ENCODE measurements at places on chromosomes 5 and 9.
A peak's percentile ranks its signal among the peaks of the same experiment; 100 is the strongest.

DNA sequence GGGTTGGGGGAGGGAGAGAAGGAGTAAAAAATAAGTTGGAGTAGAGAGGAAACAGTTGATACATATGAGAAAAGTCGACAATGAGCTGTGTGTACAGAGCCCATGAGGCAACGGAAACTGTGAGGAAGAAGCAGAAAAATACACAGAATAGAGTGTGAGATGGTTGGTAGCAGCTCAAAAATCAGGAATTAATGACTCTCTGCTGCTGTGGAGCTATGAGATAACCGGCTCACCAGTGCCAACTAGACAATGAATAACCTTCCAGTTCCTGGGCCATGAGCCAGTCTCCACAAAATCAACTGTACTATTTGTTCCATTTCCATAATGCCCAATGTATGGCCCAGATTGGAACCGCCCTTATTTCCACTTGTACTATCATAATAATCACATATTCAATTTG is 53.1 kb upstream of the NREP start:
- DNase-seq = no peak

GRCh38 chr5:113435575-113435974 is 786 bp upstream of the TSSK1B start:
- DNase-seq = no peak

- DNase-seq = no peak
Observed at GRCh38 chr5:135980620-135981019, 25.8 kb upstream of the LECT2 start.

GRCh38 chr5:98543490-98543889 is 230.0 kb upstream of the RGMB start:
- no peak for DNase-seq

DNA sequence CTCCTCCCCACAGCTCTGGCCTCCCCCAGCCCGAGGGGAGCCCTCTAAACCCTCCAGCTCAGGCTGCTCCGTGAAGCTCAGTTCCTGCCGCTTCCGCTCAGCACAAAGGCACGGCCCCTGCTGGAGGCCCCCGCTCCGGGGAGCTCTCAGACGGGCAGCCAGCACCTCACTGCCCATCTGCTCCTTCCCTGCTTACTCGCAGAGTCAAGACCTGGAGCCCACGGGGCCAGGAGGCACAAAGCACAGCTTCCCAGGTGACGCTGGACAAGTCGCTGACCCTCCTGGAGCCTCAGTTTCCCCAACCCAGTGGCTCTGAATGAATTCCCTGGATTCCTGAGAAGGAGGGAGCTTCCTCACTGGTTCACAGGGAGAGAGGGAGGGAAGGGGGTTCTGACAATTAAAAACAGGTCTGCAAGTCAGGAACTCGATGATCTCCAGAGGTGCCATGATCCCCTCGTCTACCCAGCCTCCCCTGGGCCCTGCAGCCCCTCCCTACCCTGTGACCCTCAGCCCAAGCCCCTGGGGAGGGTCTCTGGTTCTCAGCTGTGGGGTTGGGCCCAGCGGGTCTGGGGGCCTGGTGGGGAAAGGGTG is 36.2 kb downstream of the VAV2 start:
- DNase-seq = no peak

DNA sequence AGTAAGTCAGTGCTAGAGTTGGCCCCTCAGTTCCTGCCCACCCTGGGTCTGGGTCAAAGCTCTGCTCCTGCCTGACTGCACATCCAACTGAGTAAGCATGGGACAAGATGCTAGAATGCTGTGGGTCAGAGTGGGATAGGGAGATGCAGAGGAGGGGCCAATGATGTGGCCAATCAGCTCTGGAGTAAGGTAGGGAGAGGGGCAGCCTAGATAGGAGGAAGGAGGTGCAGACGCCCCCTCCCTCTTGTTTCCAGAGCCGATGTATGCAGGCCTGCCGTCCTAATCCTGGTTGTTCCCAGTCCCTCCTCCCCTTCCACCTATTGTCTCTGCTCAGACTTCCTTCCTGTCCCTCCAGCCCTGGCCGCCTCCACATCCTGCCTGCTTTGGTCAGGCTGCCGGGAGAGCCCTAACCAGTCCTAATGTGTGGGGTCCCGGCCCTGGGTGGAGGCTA is 1.3 kb downstream of the ARAP3 start:
- DNase-seq = no peak

- no peak for DNase-seq
Observed at GRCh38 chr9:94602666-94603065, 9.0 kb upstream of the FBP2 start.

GRCh38 chr9:7293091-7293490 is 506.5 kb downstream of the DMAC1 start:
- no peak for DNase-seq

GRCh38 chr5:140339636-140340035 is 6.8 kb downstream of the HBEGF start:
- DNase-seq = no peak

- DNase-seq = no peak
Observed at GRCh38 chr5:132468656-132469379, 21.8 kb downstream of the IRF1 start.

DNA sequence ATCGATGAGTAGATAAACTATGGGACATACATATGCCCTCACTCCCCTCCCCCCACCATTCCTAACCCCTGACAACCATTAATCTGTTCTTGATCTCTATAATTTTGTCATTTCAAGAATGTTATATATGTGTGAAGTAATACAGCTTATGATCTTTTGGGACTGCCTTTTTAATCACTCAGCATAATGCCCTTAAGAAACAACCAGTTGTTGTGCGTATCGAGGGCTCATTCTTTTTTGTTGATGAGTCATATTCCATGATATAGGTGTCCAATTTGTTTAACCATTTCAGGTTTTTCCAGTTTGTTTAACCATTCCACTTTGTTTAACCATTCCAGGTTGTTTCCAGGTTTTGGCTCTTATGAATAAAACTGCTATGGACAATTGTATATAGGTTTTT is 75.6 kb downstream of the ARHGEF28 start:
- DNase-seq = no peak

GRCh38 chr5:154923441-154924430 is 14.3 kb downstream of the GEMIN5 start:
- no peak for DNase-seq

DNA sequence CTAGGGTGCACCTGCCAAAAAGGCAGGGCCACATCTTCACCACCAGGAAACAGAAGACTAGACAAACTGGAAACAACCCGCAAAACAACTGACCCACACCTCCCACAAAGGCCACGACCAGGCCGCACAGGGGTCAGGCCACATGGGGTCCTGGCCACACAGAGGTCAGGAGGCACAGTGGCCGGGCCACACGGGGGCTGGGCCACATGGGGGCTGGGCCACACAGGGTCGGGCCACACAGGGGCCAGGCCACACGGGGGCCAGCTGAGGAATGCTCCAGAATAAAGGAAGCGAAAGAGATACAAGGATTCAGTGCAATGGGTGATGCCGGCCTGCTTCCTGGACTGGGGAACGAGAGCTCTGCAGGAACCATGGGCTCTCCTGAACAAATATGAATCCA is 91.6 kb downstream of the OLFM1 start:
- no peak for DNase-seq

DNA sequence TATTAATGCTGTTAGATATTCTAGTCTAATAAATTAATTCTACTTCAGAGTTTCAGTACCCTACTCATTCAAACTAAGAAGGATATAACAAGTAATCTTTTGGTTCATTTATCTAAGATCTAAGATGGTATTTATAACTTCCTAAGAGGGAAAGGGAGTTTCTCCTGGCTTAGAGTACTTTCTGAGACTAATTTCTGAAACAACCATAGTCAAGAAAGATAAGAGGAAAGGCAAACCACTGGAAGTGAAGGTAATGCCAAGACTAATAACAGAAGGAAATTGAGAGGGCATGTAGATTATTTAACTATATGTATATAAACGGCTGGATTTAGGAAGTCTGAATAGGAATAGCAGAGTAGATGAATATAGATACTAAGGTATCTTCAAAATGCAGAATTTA is 112.4 kb upstream of the ACOT12 start:
- DNase-seq = no peak

GRCh38 chr5:159053216-159053615 is 46.5 kb downstream of the EBF1 start:
- no peak for DNase-seq

DNA sequence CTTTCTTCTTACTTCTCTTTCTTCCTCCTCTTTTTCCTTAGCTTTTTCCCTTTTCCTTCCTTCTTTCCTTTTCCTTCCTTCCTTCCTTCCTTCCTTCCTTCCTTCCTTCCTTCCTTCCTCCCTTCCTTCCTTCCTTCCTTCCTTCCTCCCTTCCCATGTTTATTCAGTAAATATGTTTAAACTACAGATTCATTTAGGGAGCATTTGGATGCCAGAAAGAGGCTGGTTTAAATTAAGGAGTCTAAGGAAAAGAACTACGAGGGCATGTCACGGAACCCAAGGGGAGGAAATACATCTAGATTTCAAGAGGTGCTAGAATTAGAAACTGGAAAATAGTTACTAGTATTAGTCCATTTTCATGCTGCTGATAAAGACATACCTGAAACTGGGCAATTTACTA is 320.0 kb upstream of the ARRDC3 start:
- DNase-seq = no peak

- peak; percentile 5 for DNase-seq
Observed at GRCh38 chr5:58871648-58872242, 288.9 kb downstream of the RAB3C start.

- no peak for DNase-seq
Observed at GRCh38 chr5:51095486-51095885, 287.8 kb upstream of the ISL1 start.

DNA sequence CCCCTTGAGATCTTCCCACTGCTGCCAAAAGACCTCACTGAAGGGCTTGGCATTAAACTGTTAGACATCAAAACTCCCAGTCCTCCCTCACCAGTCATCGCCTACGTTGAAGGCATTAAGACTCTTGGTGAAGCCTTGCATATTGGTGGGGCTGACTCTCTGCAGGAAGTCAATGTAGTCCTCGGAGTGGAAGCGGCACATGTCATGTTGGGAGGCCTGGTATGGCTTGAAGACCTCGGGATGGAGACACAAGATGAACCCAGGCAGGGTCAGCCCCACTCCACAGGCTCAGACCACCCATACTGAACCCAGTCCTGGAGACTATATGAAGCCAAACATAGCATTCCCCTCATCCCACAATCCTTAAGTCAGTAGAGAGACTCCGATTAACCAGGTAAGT is 1.9 kb downstream of the HDAC3 start:
- no peak for DNase-seq

GRCh38 chr9:82423700-82424099 is 435.1 kb downstream of the SPATA31D1 start:
- no peak for DNase-seq

GRCh38 chr5:69242215-69242927 is 7.7 kb downstream of the CDK7 start:
- no peak for DNase-seq

- no peak for DNase-seq
Observed at GRCh38 chr9:6931913-6932312, 174.1 kb downstream of the KDM4C start.

DNA sequence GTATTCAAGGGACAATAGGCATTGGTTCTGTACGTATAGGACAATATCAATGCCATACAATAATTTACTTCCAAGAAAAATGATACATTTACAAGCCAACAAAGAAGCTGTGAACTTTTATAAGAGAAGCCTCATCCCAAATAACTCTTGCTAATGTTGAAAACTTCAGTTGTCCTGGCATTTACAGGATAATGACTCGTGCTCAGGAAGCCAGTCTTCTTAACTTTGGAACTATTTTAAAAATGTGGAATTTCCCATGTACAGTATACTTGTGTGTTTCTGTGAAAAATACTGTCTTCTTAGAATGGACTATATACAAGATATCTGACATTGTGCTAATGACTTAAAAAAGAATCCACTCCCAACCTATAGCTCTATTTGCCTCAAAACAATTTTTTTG is 1479.3 kb upstream of the CDH9 start:
- DNase-seq = no peak

DNA sequence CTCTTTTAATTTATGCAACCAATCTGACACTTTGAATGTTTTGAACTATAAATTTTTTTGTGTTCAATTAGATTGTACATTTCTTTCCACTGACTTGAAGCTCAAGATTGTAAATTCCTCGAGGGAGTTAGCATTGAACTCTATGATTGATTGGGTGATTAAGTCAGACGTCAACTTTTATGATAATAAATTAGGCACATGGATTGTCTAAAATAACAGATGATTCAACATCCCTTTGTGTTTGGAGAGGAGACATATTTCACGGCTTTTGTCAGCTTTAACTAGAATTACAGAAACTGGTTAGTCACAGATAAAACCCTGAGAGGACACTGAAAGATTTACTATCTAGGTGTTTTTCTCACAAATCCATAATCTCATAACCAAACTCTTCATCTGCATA is 32.7 kb upstream of the TXNDC8 start:
- DNase-seq = no peak

DNA sequence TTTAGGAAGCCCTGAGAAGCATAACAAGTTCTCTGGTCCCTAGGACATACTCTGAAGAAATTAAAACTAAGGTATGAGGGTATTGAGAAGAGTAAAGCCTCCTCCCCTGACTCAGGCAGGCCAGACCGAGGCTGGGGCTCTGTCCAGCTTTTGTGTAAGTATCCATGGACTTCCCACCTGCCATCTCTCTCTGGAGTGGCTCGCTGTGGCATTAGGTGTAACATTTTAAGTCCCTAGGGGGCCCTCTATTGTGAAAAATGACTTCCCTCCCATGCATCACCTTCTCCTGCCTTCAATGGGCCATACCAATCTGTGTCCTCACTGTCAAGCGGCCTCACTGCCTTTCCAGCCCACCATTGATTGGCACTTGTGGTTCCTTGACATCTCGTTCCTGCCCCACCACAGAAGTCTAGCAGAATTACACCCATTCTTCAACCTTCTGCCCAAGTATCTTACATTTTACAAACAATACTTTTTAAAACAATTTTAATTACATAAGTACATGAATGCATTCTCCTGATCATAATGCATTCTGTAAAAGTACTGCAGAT is 205.5 kb downstream of the SLIT3 start:
- DNase-seq = no peak

GRCh38 chr9:117777823-117778222 is 73.6 kb downstream of the TLR4 start:
- no peak for DNase-seq

DNA sequence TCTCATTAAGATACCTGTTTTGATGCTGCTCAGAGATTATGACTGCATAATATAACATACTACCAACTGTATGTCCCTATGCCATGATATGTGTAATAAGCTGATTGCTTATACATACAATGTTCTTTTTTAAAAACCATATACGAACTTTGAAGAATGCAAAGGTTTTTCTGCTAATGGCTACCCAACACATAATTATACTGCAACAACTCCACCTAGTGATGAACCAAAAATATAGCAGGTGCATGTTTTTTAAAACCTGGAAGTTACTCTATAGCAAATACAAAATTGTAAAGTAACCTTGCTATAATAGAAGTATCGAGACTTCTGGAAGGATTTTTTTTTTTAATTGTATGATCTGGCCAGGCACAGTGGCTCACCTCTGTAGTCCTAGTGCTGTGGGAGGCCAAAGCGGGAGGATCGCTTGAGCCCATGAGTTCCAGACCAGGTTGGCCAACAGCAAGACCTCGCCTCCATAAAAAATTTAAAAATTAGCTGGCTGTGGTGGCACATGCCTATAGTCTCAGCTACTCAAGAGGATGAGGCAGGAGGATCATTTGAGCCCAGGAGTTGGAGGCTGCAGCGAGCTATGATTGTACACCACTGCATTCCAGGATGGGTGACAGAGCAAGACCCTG is 49.1 kb downstream of the HOMER1 start:
- DNase-seq = no peak

GRCh38 chr9:110040788-110041187 is 167.2 kb downstream of the C9orf152 start:
- no peak for DNase-seq

Data from activated gamma-delta T cell treated with anti-CD3 and anti-CD28 coated beads, Interleukin-2, amount 50 U/mL, for 16 hours (primary cell).